ENCODE measurements at places on chromosomes 3 and 15. TPM values are rescaled to one million over a fixed set of nuclear protein-coding genes. Genes with fewer than 3 reads are reported as not detected.

FBXL22 gene
- total RNA-seq: 2.0 TPM

ZNF639 gene
- 41.4 TPM for total RNA-seq

ZCWPW2 gene
- 2.3 TPM for total RNA-seq

LIPC gene
- total RNA-seq: 0.15 TPM

ARPP21 gene
- not detected for total RNA-seq

XCR1 gene
- under 0.01 TPM for total RNA-seq

PLCB2 gene
- 13.6 TPM for total RNA-seq

ACAN gene
- not detected for total RNA-seq

CORO2B gene
- total RNA-seq: 3.5 TPM

ASB14 gene
- total RNA-seq: not detected

ATP13A5 gene
- total RNA-seq: 4.5 TPM

GOLGA8M gene
- 2.9 TPM for total RNA-seq

TNNC1 gene
- not detected for total RNA-seq

MNS1 gene
- 2.4 TPM for total RNA-seq

MYZAP gene
- total RNA-seq: 16.7 TPM

C3orf33 gene
- total RNA-seq: 6.3 TPM

ADGRG7 gene
- total RNA-seq: not detected

CPN2 gene
- not detected for total RNA-seq

VEPH1 gene
- total RNA-seq: under 0.01 TPM

PIERCE2 gene
- total RNA-seq: 4.3 TPM

NRROS gene
- 13.9 TPM for total RNA-seq

FMN1 gene
- 56.8 TPM for total RNA-seq

GOLGA8G gene
- not detected for total RNA-seq

ADAMTSL3 gene
- 3.9 TPM for total RNA-seq

P2RY12 gene
- 3.7 TPM for total RNA-seq

TBL1XR1 gene
- 147 TPM for total RNA-seq

FBXW12 gene
- total RNA-seq: not detected

BMF gene
- total RNA-seq: 8.2 TPM

TIPIN gene
- total RNA-seq: 9.7 TPM

BLM gene
- total RNA-seq: 7.4 TPM

WDR93 gene
- total RNA-seq: 0.98 TPM

CNTN3 gene
- total RNA-seq: 12.2 TPM

GOLGA6L10 gene
- total RNA-seq: 1.6 TPM

HRG gene
- total RNA-seq: not detected
